Nucleus accumbens (tissue), 56 donors: ENCODE measurements at places on chromosomes 11 and 22.

DNA sequence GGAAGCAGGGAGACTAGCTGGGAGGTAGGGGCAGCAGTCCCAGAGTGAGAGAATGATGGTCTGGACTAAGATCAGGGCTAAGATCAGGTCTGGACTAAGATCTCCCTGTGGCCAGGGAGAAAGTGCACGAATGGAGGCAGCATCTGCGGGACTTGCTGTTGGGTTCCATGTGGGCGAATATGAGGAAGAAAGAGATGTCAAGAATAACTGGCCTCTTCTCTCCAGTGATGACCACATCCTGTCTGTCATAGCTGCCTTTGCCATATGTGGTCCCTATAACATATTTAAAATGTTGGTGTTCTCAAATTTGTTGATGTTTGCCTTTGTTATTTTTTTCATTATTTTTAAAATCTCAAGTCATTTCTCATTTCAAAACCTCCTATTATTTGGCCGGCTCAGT, 27.4 kb upstream of the CXCR5 start:
- DNase-seq: no peak

DNA sequence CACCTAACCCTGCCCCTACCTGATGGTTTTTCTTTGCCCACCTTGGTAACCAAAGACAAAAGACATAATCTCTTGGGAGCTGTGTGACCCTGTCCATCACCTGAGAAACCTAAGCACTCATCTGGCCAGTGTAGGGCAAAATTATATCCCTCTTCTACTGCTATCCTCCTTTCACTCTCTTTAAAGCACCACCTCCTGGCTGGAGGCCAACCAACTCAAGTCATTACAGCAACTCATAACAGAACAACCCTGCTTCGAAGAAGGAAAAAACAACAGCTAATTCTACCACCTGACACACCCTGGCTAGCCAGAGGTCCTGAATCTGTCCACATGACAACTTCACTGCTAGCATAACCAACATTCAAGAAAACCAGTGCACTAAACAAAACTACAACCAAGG, 45.5 kb downstream of the GAS2 start:
- no peak for DNase-seq

- no peak for DNase-seq
Observed at GRCh38 chr11:102824556-102824955, 18.9 kb downstream of the MMP3 start.

DNA sequence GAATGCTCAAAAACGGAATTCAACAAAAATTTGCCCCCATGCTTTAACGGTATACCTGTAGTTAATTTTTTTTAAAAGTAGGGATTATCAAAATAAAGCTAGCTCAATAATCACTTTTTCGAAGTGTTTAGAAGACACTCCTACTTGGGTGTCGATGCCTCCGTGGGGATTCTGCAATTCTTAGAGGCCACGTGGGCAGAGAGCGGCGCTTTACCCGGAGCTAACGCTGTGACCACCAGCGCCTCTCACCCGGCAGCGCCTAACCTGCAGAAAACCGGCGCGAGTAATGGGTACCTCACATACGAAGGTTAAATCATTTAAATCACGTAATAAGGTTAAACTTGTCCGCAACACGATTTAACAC, 583 bp downstream of the TAF1D start:
- DNase-seq: peak; percentile 67

GRCh38 chr11:30316237-30316636, 6.7 kb upstream of the ARL14EP start:
- DNase-seq: no peak

- no peak for DNase-seq
Observed at GRCh38 chr22:40519284-40519947, 117.1 kb downstream of the MRTFA start.

DNA sequence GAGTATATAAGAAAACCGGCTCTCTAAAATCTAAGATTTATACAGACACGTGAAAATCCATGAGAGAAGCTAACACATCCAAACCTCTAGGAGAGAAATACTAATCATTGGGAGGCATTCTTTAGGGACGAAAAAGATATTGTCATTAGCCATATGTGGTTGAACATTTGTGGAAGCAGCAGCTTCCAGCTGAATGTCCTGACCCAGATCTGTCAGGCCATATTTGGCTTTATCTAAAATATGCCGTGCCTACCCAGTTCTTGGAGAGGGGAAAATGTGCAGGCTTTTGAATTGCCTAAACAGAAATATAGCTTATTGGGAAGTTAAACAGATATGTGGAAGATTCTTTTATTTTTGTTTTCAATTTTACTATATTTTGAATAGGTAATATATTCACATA, 6.4 kb downstream of the CCDC89 start:
- DNase-seq: no peak

DNA sequence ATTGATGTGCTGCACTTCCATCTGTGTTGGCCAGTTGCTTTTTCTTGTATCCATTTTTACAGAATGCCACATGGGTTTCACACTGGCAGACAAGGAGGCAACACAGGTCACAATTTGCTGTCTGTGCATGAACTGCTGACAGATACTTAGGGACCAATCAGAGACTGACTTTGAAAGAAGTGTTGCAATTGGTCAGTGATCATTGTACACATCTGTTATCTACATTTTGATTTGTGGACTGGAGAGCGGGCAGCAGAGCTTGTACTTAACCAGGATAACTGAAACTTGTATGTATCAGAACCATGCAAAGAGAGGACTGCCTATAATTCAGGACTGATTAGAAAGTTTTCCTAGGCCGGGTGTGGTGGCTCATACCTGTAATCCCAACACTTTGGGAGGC, 21.8 kb downstream of the PRR5 start:
- DNase-seq: no peak

DNA sequence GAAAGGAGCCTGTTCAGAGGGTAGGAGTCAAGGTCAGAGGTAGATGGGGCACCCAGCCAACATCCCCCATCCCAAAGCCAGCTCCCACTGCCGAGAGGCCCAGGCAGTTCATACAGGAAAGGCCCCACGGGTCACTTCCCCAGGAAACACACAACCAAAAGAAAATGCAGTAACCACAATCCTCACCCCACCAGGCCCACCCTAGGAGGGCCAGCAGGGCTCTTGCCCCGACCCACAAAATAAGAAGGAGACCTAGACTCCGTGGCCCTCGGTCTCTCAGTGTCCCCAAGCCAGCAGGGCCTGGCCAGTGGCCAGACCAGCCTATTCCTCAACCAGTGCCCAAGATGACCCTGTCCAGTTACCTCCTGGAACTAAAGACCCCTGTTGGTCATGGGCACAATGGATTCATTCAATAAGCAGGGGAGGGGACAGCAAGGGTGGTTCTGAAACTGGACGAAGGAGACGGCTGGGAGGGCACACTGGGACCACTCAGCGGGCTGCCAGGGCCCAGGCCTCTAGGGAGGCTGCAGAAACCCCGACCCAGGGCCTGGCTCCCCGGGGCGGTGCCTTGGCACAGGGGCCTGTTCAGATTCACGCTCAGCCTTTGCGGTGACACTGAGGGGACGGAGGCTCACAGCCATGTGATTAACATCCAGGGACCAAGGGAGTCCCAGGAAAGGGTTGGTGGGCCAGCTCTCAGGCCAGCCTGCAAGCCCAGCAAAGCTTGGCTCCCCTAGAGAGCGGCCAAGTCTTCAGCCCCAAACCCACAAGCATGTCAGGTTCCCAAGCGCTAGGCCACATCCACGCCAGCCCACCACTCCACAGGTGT, 5.5 kb downstream of the RAB3IL1 start:
- no peak for DNase-seq

DNA sequence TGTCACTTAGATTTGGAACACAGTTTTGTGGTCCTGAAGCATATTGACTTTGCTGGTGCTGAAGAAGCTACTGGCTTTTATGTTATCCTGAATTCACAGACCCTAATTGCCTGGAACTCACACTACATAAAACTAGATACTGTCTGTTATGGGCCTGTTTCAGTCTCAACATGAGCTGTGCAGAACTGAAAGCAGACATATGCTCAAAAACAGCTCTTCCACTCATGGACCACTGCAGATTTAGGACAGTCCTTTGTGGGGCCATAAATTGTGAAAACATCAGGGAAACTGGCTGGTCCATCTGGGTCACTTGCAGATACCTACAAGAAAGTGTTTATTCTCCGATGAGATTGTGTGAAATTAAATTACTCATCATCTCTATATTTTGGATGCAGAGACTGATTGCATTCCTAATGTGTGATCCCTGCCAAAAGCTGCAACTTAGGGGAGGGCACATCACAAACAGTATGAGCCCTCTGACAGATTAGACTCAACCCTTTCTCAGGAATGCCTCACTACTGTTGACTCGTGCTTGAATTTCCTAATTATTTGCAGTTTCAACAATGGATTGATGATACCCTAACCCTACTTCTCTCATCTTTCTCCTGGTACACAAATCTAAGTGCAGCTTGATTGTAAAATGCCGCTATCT, 10.2 kb upstream of the CLNS1A start:
- no peak for DNase-seq

GRCh38 chr11:4071325-4071724, 23.3 kb upstream of the RRM1 start:
- DNase-seq: no peak

DNA sequence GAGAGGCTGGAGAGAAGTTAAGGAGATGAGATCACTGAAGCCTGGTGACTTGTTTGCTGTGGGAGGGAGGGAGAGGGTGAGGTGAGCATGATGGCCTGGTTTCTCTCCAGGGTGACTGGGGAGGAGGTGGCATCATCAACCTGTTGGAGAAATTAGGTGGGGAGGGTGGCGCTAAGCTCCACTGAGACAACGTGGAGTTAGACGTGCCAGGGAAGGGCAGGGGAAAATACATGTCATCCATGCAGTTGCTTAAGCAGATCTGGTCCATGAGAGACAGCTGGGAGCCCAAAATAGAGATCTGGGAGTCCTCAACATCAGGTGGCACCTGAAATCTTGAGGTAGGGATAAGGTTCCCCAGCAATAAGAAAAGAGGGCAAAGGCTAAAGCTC, 9.3 kb upstream of the MAFF start:
- no peak for DNase-seq

DNA sequence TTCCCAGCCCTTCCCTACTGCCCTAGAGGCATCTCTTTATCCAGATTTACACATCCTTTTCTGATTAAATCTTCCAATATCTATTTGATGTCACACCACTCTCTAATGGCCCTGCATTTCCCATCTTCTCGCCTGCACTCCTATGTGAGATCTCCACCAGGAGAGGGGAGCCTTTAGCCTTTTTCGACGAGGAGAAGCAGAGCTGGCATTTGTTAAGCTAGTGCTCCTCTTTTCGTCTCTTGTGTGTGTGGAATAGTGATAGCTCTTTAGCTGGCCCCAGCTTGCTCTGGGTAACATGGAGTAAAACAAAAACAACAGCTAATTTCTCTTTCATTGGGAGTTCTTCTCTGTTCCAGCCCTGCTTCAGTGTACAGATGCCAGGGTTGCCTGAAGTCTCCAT, 536.5 kb downstream of the NTM start:
- DNase-seq: no peak
